Esophagus squamous epithelium (tissue), 5 donors: ENCODE measurements at places on chromosomes 6 and 20.

DNA sequence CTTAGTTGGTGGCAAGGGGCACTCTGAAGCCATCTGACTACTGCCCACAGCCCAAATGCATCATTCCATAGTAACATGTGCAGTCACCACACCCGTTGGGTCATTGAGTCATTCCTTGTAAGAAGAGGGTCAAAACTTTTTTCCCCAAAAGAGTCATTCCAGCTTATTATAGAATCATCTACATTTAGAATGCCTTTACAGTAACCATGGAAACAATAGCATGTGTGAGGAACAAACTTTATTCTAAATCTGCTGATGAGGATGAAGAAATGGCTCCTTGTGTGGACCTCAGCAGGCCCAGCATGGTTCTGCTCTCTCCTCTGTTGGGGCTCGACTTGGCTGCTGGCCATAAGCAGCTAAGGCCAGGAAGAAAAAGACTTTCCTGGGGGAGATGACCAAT is 111.2 kb upstream of the PTPRT start:
- DNase-seq: no peak

GRCh38 chr6:157244175-157244574 is 79.1 kb downstream of the TMEM242 start:
- no peak for DNase-seq

- no peak for DNase-seq
These were observed 22.8 kb downstream of the PLEKHG1 start for GRCh38 chr6:150622476-150622875.

GRCh38 chr6:112821476-112821875 is 474.3 kb downstream of the RFPL4B start:
- DNase-seq: no peak

DNA sequence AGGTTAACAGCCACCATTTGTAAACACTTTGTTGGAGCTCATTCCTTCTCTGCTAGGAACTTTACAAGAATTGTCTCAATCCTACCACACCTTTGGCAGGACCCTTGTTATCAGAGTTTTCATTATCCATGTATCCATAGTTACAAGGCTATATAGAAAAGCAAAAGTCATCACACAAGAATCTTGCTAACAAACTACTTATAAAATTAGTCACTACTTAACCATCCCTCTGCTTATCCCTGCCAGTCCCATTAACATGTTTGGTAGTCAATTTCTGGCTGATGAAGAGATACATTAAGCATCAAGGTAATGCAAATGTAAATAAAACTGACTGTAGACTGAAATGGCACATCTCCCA is 10.4 kb downstream of the ZSWIM3 start:
- DNase-seq: no peak

GRCh38 chr6:138229072-138229471 is 10.8 kb upstream of the PBOV1 start:
- no peak for DNase-seq

DNA sequence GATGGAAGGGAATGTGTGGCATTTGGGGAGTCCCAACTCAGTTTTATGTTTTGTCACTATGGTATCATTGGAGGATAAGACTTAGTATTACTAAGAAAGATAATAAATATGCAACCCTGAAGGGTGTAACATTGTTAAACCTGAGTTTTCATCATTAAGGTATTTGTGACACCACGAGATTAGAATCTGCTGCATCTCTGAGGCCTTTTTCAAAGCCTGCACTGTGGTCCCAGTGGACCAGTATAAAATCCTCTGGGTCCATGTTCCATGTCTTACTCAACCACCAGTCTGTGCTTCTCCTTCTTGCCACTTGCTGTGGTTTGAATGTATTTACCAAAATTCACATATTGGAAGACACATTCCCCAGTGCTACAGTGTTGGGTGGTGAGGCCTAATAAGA is 130.6 kb downstream of the TBX18 start:
- no peak for DNase-seq

- DNase-seq: no peak
These were observed 69.7 kb upstream of the ADTRP start for GRCh38 chr6:11848346-11848651.

- DNase-seq: no peak
These were observed 682 bp upstream of the CHD6 start for GRCh38 chr20:41618807-41619311.

- DNase-seq: no peak
These were observed 150.7 kb downstream of the PKHD1 start for GRCh38 chr6:51936531-51937290.

DNA sequence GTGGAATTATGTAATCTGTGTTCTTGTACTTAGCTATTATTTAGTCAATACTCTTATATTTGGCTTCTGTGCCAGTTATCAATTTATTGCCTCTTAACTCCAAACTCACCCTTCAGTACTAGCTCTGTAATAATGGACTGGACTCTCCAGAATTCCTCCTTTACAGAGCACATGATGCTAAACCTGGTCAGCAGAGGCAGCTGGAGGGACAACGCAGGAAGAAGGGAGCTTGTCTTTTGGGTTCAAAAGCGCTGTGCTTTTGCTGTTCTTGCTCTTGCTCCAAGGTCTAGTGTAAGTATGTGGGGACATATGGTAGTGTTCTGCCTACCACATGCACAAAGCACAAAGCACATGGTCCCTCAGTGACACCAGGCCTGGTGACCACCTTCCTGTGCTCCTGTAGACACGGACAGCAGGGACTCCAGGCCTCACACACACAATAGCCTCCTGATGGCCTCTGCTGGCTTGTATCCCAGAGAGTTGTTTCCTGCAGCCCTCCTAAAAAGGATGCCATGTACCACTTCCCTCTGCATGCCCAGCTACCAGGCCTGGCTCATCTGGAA is 46.1 kb downstream of the CHD6 start:
- DNase-seq: no peak
